Stimulated activated CD4-positive, alpha-beta T cell treated with anti-CD3 and anti-CD28 coated beads, Interleukin-1b, Interleukin-23, amount 100 ng/mL, for 1 hour (primary cell): ENCODE measurements at places on chromosomes 16 and 17.
A peak's percentile ranks its signal among the peaks of the same experiment; 100 is the strongest.

DNA sequence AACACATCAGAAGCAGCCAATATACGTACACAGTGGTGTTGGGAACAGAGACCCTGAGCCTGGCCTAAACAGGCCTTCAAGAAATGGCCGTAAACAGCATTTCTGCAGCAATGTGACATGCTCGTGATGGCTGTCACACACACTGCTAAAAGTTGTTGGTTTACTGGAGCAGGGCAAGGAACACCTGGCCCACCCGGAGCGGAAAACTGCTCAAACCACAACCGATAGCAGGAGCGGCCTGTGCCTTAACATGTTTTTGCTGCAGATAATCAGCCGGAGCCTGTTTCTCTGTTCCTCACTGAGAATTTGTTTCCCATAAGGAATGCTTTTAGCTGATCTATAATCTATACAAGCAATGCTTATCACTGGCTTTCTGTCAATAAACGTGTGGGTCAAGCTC lies 6.0 kb upstream of the DPEP1 start:
- no peak for DNase-seq

GRCh38 chr17:49361902-49362722 lies at the start of gene ZNF652:
Gene ZNF652 (minus strand): TSS chr17:49362250. CDS start chr17:49317725, 44,525 bp downstream.
- peak; percentile 67 for DNase-seq

DNA sequence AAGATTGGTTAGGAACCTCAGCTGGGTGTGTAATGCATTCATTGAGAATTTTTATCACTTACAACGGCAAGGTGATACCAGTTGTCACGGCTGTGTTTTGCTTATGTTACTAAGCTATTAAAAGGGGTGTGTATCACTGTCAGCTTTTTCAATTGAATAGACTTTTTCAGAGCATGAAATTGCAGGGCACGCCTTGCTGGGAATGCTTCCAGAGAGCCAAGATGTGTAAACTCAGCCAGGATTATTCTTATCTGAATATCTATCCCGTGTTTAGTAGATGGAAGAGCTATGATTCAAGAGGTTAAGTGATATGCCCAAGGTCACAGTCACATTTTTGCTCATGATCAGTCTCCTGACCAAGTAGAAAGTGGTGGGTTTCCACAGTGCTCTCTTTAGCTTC lies 6.6 kb upstream of the TEKT3 start:
- DNase-seq: no peak

DNA sequence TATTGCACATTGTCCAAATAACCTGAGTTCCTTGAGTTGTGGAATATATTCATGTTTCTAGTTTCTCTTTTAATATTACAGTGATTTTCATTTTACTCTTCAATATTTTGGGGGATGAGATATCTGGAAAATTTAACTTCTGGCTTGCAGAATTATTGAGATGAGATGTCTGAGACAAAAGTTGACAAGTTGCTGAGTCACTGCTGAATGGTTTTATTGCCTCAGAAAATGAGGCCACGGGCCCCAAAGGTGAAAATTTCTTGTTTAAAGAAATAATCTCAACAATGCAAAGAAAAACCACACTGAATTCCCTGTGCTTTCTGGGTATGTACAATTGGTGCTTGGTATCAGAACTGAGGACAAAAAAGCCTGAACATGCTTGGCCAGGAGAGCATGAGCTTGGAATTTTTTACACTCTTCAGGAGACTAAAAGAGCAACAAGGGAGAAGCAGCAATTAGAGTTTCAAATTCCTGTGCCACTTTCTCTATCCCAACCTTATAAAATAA lies 129.2 kb upstream of the TOM1L1 start:
- DNase-seq: no peak

- no peak for DNase-seq
Measured at GRCh38 chr17:69692171-69692570, 277.7 kb downstream of the MAP2K6 start.

- DNase-seq: no peak
Measured at GRCh38 chr16:2223942-2224486, 623 bp downstream of the E4F1 start.

DNA sequence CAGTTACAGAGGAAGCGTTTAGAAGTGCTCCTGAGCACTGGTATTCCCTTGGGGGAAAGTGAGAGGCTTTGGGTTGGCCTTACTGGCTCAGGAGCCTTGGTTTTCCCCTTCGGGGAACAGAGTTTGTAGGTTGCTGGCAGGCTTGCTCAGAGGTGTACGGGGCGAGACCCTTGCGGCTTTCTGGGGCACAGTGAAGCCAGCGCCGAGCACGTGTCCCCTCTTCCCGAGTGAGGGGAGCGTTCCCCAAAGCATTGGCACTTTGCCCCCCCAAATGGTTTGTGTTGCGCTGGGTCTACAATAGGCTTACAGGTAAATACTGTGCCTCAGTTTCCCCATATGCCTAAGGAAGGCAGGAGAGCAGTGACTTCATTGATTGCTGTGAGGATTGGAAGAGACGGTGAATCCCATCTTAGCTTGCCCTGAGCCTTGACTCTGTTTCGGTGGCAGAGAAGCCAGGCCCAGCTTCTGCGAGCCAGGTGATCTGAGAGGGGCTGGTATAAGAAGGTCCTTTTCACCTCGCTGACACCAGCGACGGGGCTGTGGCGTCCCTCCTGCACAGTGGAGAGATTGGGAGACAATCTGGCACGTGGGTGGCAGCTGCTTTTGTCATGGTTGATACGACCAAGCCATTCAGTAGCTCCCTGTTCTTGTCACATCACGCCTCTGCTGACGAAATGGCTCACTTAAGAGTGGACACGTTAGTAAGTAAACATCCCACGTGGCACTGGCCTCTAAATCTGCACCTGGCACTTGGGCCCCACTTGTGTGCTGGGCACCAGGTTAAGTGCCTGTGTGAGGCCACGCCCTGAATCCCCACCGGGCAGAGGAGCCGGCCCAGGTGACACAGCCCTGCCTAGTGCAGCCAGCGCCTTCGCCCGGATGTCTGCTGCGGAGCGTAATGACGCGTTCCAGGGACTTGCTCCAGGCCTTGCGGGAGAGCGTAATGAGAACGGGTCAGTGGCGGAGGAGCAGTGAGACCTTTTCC lies 55.0 kb downstream of the MEAK7 start:
- no peak for DNase-seq

DNA sequence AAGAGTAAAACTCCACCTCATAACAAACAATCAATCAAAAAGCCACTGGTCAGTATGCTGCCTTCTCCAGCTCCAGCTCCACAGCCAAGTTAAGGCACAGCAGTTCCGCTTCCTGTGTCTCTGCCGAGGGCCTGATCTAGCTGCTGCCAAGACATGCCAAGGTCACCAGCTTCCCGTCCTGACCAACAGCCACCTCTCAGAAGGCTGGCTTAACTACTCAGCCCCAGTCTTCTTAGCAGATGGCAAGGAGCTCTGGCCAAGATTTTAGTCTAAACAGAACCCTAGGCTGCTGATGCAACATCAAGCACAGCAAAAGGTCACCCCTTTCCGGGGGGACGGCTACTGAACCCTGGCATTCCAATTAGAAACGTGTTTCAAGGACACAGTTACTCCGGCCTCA lies 17.7 kb upstream of the MNT start:
- no peak for DNase-seq

DNA sequence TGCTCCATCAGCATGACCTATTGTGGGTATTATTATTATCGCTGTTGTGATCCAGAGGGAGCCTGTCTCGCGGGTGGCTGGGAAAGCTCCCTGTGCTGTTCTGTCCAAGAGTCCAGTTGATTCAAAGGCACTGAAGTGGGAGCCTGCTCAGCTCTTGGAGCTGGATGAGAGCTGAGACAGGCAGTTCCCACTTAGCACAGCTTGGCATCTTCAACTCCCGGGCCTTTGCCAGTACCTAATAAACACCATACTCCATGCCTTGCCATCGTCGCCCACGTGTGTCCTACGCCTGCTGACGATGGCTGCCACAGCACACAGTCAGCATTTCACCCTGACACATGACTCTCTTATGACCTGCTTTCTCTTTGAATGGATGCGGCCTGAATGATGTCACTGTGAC lies 32.6 kb downstream of the RTN4RL1 start:
- no peak for DNase-seq

GRCh38 chr17:74670329-74670728 lies 42.4 kb downstream of the CD300LF start:
- no peak for DNase-seq

GRCh38 chr17:29596811-29597210 lies 3.9 kb downstream of the ANKRD13B start:
- DNase-seq: no peak
